ENCODE measurements at places on chromosomes 5 and 9.

- DNase-seq = no peak
Measured at GRCh38 chr5:122780296-122780695, 5.4 kb downstream of the SNX2 start.

DNA sequence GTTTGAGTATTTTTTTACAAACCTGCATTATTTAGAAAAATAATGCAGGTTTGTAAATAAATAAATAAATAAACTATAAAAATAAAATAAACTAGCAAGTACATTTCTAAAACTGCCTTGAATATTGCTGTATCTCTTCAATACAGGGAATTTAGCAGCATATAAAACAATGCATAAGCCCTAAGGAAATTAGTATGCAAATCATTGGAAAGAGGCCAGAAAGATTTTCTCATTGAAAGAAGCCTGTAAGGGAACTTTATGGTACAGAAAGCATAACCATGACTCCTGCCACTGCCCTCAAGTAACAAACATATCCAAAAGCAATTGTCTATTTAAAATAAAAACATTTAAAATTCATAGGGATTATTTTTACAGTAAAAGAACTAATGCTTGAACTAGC lies 387.3 kb downstream of the HINT1 start:
- no peak for DNase-seq

DNA sequence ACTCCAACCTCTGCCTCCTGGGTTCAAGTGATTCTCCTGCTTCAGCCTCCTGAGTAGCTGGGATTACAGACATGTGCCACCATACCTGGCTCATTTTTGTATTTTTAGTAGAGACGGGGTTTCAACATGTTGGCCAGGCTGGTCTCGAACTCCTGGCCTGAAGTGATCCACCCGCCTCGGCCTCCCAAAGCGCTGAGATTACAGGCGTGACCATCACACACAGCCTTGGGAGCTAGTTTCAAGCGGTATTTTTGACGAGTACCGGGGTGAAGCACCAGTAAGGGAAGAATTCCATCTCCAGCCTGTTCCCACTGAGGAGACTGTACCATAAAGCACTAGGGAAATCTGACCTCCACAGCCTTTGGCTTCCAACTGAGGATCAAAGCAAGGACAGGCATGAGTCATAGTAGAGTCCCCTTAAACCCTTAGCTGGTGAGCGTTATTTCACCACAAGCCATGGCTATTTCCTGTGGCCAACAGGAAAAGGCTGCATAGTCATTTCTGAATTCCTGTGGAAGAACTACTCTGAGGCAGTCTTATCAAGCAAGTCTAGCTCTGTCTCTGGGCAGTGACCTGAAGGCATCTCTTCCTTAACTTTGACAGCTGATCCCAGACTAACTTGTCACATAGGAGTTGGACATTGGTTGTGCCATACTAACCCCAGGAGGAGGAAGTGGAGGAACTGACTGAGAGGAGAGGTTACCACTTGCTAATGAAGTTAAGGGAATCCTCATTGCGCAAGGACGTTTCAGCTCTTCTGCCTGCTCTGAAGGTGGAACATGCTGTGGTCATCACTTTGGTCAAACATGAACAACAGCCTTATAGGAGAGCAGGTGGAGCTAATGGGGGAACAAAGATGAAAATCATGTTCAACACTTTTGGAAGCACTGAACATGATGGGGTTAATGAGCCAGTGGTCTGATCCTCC lies 85.8 kb upstream of the DMRT1 start:
- DNase-seq = peak; percentile 89

DNA sequence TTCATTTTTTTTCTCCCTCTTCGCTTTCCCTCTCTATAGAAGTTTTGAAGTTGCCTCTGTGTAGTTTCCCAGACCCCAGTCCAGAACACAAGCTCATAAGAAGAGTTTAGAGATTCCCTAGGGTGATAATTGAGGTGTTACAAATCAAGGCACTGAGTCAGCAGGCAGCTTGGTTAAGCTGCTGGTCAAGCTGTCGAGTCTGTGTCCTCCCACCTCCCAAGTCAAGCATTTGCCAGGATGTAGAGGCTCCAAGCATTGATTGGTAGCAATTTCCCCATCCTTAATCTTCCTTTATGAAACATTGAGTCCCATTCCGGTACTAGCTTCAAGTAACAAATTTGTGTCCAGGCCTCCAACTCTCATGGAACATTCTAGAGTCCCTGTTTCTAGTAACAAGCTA lies 47.5 kb upstream of the SLC1A1 start:
- DNase-seq = peak; percentile 49

- peak; percentile 78 for DNase-seq
Measured at GRCh38 chr5:138981586-138981985, 106.5 kb upstream of the LRRTM2 start.

DNA sequence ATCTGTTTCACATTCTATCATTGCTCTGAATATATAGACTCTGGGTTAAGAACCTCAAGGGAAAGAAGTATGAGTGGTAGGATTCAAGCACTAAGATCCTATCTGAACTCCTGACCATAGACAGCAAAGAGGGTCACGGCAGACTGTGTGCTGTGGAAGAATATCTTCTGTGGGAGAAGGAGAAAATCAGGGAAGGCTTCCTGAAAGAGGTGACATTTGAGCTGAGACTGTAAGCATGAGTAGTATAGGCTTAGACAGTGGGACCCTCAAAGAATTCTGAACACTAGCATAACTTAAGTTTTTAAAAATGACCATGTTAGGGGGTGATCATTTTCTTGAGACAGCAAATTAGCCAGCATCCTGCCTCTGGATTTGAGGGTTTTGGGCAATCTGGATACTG lies 3.9 kb downstream of the FRRS1L start:
- DNase-seq = no peak

- no peak for DNase-seq
Measured at GRCh38 chr9:10080012-10080411, 532.8 kb downstream of the PTPRD start.

DNA sequence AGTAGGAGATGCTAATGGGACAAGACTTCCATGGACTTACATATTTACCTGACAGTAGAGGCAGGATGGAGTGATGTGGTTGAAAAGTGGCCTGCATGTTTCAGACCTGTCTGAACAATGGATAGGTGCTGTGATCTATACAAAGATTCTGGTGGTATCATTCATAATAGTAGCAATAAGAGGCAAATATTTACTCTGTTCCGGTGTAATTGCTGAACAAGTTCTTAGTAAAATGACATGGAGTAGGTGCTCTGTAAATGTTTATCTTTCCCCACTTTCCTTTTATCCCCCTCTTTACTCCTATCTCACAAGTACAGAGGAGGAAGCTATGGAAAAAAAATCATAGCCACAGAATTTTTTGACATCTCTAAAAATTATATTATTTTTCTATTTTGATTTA lies 159.0 kb upstream of the SLC12A2 start:
- DNase-seq = no peak

GRCh38 chr9:112789473-112789872 lies 38.9 kb downstream of the SNX30 start:
- DNase-seq = peak; percentile 43

DNA sequence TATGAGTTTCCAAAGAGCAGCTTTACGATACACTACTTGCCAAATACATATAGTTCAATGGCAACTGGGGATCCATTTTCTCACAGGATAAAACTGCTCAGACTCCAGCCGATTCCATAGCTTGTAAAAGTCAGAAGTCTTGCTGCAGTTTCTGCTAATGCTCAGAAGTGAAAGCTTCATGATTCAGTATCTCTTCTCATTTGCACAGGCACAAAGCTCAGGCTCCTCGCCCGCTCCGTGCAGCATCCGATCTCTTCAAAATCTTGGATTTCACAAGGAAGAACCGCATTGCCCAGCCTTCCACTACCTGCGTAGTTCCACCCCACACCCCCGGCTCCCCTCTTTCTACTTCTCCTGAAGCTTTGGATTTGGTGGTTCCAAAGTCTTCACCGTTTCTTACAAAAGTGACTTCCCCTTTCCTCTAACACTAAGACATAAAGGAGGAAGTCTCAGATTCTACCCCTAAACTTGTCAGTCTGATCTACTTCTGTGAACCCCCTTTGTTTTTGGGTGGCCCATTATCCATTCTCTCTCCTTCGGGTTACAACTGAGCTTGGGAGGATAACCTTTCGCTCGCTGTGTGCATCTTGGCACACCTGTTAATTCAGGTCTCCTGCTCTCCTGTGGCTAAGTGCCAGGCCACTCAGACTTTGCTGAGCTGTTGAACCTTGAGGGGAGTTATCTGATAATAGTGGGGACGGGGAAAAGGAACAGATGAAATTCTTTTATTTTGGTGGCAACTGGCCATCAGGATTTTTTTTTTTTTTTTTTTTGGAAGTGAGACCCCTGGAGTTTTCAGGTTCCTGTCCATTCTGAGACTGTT lies 194.1 kb downstream of the GNA14 start:
- DNase-seq = no peak

- DNase-seq = no peak
Measured at GRCh38 chr9:106843371-106843770, 19.6 kb upstream of the ZNF462 start.

GRCh38 chr5:73454379-73455036 lies 5.9 kb upstream of the FOXD1 start:
- peak; percentile 78 for DNase-seq

GRCh38 chr9:85528142-85528541 lies 213.6 kb downstream of the AGTPBP1 start:
- no peak for DNase-seq

- peak; percentile 91 for DNase-seq
Measured at GRCh38 chr5:131795879-131796792, 681 bp downstream of the FNIP1 start.

DNA sequence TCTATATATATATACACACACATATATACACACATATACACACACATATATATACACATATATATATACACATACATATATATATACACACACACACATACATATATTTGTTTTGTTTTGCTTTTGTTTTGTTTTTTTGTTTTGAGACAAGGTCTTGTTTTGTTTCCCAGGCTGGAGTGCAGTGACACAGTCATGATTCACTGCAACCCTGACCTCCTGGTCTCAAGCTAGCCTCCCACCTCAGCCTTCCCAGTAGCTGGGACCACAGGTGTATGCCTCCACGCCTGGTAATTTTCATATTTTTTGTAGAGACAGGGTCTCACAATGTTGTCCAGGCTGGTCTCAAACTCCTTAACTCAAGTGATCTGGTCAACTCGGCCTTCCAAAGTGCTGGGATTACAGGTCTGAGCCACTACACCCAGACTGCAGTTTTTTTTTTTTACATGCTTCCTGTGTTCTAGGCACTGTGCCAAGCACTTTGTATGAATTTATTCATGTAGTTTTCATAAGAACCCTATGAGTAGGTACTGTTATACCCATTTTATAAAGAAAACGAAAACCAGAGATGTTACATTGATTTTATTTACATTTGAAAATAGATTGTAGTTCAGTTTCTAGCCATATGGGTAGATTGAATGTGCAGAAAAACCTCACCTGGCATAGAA lies 120.7 kb downstream of the PBX3 start:
- peak; percentile 17 for DNase-seq

DNA sequence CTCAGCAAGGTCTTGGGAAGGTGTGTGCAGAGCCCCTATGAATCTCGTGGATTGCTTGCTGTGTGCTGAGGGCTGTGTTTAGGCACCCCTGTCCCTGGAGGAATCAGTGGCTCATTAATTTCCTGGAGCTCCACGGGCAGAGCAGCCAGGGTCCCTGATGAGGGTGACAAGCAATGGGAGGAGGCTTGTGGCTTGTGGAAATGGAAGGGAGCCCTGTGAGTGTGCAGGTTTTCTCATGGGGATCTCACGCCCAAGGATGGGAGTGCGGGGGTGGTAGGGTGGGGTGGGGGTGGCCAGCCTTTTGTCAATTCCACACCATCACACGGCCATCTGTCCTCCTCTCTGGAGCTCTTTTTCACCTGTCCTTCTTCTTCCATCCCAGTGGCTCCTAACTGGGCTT lies 25.3 kb downstream of the PHF2 start:
- no peak for DNase-seq

GRCh38 chr9:75147638-75148037 lies 59.3 kb downstream of the OSTF1 start:
- DNase-seq = peak; percentile 46

GRCh38 chr5:11497651-11498050 lies 406.6 kb downstream of the CTNND2 start:
- no peak for DNase-seq

DNA sequence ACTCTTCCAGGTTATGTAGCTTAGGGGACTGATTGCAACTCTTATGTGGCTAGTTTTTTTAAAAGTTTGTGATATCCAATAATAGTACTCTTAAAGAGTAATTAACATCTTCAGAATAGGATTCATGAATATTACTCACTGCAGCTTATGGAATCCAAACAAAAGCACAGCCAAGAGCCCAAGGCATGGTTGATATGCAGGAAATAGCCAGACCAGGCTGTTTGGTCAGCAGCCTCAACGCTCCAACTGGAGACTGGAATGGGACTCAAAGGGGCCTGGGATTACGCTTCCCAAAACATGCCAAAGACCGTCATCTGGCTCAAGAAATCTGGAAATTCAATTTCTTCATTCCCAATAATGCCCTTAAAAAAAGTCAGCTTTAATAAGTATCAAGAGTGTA lies 268.6 kb downstream of the SEC61B start:
- DNase-seq = peak; percentile 65

GRCh38 chr5:88799938-88800535 lies 82.9 kb downstream of the MEF2C start:
- no peak for DNase-seq

GRCh38 chr9:75299324-75299723 lies 211.0 kb downstream of the OSTF1 start:
- DNase-seq = no peak

DNA sequence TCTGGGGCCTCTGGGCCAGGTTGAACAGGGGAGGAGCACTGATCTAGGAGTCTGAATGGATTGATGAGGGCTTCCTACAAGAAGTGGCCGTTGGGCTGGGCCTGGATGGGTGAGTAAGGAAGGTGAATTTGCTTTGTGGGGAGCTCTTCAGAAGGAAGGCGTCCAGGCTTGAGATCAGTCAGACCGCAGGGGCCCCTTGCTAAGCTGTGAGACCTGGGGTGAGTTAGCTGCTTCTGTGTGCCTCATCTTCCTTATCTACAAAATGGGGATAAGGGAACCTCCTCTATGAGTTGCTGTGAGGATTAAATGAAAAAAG lies 1.1 kb upstream of the SYNPO start:
- no peak for DNase-seq

DNA sequence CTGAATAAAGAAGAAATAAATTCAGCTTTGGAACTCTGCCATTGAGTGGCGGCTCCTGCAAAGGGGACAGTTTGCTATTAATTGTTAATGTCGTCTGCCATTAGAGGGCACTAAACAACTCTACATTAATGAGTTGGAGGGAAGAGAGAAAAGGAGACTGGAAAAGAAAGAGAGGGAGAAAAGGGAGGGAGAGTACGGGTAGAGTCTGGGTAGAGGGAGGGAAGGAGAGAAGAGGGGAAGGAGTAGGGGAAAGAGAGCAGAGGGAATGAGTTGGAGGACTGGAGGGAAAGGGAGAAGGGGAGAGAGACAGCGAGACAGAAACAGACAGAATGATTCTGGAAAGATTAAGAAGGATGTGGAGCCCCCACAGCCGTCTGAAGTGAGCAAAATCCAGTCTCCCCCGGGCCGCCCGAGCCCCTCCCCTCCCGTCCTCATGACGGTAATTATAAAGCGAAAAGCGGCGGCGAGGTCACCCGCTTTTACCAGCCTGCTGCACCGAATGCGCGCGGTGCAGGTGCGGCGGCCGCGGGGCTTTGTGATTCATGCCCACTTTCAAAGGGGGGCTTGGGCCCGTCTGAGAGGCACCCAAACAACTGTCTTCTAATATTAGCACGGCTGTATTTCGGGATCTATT lies 1.9 kb upstream of the FST start:
- DNase-seq = peak; percentile 60

All from GM23248 (cell line).